ENCODE measurements at places on chromosomes 3 and 15.

GRCh38 chr3:126907557-126907956 is 75.4 kb upstream of the PLXNA1 start:
- no peak for DNase-seq

- DNase-seq = no peak
Measured at GRCh38 chr15:88181613-88182012, 74.9 kb downstream of the NTRK3 start.

GRCh38 chr3:100030346-100030745 is 84.0 kb downstream of the FILIP1L start:
- DNase-seq = no peak

DNA sequence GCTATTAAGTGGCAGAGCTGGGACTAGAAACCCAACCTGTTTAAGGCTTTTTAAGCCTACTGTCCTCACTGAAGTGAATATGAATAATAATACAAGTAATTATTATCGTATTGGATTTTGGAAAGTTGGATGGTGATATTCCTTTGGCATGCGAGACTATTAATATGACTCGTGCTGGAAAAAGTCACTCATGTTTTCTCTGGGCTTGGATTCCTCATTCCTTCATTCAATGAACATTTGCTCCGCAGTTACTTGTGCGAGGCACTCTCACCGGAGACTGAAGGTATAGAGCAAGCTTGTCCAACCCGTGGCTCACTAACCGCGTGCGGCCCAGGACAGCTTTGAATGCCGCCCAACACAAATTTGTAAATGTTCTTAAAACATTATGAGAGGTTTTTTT is 694 bp downstream of the PLAAT1 start:
- no peak for DNase-seq

- DNase-seq = no peak
Measured at GRCh38 chr3:186682812-186683211, 17.0 kb downstream of the HRG start.

- no peak for DNase-seq
Measured at GRCh38 chr3:176988795-176989194, 208.5 kb downstream of the TBL1XR1 start.

GRCh38 chr3:43370293-43370980 is 84.1 kb downstream of the SNRK start:
- DNase-seq = no peak

DNA sequence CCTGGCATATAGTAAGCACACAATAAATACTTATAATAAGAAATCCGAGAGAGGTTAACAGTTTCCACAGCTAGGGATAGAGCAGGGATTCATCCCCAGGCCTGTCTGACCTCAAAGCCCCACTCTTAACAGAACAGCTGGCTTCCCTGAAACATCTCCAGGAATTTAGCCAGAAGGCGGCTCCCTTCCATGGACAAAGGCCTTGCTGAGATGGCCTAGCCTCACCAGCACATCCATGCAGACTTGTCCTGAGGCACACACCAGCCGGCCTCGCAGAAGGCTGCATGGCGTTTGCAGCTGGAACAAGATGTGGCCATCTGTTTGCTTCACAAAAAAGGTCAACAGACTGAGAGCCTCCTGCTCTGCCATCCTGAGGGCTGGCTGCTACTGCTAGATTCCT is 245.4 kb downstream of the SLCO3A1 start:
- DNase-seq = no peak

DNA sequence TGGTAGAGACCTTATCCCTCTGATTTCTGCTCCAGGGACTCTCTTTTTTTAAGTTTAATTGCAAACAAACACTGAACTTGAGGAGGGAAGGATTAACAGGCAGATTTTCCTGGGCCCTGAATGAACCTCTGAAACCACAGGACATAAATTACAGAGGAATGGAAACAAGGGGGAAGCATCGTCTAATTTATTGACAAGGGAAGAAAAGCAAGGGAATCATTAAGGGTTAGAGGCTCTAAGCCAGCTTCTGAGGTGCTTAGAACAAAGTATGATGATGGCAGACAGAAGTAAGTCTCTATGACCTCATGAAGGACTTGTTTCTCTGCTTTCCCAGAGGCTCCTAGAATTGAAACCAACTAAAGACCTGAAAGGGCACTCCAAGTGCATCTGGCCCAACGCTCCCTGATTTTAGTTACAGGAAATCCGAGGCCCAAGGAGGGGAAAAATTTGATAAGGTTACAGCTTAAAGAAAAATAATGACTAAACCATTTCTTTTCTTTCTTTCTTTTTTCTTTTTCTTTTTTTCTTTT is 244.7 kb upstream of the NR2E3 start:
- DNase-seq = no peak

- DNase-seq = no peak
Measured at GRCh38 chr3:33523093-33523667, 83.0 kb upstream of the UBP1 start.

DNA sequence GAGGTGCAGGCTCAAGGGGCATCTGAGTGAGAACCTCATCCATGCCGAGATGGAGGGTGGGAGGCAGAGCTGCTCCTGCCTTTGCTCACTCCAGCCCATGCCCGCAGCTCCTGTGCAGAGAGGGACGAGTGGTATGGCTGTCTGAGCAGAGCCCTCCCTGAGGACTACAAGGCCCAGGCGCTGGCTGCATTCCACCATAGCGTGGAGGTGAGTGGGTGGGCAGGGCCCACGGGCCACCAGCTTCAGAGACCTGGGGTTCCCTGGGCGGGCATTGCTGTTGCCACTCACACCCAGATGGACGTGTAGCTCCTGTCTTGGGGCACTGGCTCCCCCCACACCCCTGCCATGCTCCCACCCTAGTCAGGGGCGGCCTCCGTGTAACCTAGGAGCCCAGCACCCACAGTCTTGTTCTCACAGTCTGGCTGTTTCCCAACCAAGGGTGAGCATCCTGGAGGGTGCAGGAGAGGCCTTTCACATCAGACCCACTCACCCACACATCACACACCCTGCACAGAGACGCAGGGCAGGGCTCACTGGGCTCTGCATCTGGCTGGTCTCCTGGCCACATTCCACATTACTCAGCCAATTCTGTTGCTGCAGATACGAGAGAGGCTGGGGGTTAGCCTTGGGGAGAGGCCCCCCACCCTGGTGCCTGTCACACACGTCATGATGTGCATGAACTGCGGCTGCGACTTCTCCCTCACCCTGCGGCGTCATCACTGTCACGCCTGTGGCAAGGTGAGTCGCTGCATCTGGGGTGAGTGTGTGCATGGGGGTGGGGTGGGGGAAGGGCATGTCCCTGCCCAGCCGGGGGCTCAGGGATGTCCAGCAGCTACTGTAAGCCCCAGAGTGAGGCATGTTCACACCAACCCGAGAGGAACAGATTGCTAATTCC is 25.3 kb upstream of the NR2C2 start:
- DNase-seq = no peak

GRCh38 chr15:36432161-36432560 is 147.3 kb upstream of the CDIN1 start:
- peak; percentile 18 for DNase-seq

GRCh38 chr3:119716998-119717397 is 14.2 kb downstream of the CFAP91 start:
- DNase-seq = no peak

DNA sequence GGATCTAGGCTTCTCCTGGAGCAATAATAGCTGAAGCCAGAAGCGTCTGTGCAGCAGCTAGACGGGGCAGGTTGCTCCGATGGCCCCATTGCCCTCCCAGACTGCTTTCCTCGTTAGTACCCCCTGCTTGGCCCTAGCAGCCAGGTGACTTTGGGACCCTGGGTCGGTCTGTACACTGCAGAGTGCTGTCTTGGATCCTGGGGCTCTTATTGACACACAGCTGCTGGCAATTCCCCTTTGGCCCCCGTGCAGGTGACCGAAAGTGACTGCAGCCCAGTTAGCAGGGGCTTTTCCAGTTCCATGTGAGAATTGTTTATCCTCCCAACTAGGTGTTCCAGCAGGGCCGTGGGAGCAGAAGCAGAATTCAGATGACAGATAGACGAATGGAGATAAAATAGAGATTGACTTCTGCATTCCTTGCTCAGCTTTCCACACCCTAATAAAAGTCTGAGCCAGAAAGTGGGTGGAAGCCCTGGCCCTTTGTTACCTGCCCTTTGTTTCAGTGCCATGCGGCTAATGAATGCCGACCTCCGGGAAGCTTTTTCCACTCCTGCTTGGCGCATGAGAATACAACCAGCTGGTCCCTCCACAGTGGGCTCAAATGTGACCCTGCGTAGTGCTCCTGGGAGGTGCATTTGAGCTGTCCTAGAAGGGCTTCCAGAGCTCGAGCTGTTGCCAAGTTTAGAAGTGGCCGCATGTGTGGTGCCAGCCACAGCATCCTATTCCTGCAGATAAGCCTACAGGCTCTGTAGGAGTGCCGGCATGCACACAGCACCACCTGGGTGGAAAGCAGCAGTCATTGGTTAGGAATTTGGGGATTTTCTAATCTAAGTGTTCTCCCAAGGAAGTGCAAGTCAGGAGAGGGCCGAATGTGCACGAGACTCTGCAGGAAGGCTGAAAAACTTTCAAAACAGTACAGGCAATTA is 94.4 kb downstream of the SLCO3A1 start:
- no peak for DNase-seq

DNA sequence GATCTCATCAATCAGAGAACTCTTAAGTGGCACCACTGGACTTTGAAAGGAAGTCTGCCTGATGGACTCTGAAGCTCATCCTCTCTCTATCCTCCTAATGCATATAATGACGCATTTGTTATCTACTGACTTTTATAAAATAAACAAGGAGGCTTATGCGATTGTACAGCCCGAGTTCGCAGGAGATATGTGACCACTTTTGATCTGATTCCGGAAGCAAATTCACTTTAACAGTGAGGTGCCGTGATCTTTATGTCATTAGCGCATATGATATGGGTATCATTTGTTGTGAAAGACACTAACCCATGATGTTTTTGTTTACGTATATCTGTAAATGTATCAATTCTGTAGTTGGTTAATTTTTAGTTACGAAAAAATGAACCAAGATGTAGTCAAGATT is 427 bp upstream of the RNF111 start:
- DNase-seq = no peak

- DNase-seq = no peak
Measured at GRCh38 chr3:48855681-48856447, 8.2 kb upstream of the PRKAR2A start.

DNA sequence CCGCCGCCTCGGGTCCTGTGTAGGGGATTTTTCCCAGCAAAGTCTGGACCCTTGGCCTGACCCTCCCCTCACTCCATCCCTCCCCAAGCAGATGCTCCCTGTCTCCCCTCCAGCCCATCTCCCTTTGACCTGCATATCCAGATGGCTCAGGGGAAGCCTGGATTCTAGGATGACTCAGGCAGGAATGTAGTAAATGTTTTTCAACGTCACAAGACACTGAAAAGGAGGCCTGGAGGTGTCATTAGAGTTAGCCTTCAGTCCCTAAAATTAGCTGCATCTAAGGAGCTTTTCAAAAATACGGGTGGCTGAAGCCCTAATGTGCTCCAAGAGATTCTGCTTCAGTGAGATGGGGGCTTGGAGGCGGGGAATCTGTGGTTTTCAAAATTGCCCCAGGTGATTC is 7.2 kb downstream of the ACAN start:
- DNase-seq = no peak

DNA sequence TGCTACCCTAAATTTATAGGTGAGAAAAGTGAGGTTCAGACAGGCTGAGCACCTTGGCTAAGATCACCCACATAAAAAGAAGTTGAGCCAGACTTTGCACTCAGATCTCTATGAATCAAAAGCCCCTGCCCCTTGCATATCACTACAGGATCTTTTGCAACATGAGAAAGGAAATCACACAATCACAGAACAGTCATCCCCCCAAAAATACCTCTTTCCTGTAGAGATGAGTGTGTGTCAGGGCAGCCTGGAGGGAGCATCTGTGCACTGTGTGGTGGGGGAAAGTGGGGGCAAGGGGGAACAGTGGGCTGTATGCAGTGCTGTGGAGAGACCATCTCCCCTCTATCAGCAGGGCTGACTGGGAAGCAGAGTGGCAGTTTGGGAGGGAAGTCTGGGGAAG is 46.6 kb downstream of the EPHB3 start:
- DNase-seq = no peak

GRCh38 chr15:64693134-64693533 is 82.3 kb downstream of the RBPMS2 start:
- no peak for DNase-seq

DNA sequence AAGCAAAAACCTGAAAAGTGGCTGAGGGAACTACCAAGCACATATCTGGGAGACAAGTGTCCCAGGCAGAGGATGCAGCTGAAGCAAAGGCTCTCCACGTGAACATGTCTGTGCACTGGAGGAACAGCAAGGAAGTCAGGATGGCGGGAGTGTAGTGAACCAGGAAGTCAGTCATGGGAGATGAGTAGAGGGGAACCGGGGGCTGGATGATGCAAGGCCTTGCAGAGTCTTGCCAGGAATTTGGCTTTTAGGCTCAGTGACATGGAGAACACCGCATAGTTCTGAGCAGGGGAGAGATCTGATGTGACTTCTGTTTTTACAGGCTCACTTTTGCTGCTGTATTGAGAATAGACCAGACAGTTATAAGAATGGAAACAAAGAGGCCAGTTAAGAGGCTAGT is 19.0 kb downstream of the C2CD4A start:
- no peak for DNase-seq
